NCI-H1105 (cell line): ENCODE measurements at places on chromosomes 16 and 17.

- no peak for DNase-seq
Measured at GRCh38 chr17:67717192-67717623, 528 bp upstream of the NOL11 start.

DNA sequence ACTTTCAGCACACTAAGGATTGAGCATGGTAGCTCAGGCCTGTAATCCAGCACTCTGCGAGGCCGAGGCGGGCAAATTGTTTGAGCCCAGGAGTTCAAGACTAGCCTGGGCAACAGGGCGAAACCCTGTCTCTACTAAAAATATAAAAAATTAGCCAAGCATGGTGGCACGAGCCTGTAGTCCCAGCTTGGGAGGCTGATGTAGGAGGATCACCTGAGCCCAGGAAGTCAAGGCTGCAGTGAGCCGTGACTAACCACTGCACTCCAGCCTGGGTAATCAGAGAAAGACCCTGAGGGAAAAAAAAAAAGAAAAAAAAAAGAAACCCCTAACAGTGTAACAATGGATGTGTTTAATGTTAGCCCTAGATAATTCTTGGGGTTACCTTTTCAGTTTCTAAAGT, 24.0 kb downstream of the PARN start:
- DNase-seq = no peak

- no peak for DNase-seq
Measured at GRCh38 chr17:13099926-13100325, 82.1 kb upstream of the ELAC2 start.

DNA sequence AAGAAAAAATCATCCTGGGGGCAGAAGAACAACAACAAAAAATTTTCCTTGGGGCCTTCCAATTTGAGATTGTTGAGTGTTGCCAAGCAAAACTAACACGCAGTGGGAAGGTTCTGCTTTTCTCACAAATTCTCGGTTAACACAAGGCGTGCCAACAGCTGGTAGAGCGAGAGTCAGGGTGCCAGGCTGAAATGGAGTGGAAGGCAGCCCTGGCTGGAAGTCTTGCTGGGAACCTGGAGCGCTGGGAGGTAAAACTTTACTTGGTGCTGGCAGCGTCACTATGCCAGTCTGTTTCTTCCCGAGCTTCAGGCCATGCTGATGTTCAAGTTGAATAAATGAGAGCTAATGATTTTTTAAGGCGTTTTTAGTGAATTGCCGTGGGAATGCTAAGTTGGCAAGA, 189.4 kb downstream of the WWOX start:
- DNase-seq = no peak

DNA sequence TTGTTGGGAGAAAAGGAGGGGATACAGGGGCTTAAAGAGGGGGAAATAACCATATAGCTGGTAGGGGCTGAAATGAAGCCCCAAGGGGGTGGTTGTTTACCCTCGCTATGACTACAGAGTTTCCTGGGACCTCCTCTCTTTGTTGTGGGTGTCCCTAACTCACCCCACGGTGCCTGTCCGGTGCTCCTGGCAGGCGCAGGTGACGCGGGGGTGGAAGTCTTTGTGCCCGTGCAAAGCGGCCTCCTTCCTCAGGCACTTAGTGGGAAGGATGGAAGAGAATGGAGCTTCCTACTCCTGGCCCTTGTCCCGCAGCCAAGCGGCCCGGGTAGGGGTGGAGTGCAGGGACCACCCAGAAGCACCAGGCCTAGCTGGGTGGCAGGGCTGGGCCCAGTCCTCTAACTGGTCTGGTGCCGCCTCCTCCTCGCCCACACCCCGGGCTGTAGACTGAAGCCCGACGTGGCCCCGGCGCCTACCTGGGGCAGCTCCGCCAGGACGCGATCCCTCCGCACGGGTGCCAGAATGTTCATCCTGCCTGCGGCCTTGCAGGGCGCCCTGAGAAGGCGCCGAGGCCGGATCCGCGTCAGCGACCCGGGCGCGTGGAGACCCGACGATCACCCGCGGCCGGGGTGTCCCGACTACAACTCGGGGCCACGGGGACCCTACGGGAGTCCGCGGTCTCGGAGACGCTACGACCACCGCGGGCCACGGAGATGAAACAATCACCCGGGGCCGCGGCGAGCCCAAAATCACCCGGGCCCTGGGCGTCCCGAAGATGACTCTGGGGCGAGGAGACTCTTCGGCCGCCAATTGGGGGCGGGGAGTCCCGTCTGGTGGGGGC, 709 bp downstream of the RAB34 start:
- DNase-seq = no peak

DNA sequence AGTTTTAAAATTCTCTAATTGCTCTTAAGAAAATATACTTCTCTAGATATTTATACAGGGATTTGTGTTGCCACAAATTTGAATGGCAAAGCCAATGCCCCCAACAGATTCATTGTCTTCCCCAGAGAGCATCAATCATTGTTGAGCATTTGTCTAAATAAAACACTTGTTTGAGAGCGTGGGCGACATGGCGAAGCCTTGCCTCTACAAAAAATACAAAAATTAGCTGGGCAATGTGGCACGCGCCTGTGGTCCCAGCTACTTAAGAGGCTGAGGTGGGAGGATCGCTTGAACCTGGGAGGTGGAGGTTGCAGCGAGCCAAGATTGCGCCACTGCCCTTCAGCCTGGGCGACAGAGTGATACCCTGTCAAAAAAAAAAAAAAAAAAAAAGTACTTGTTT, 13.4 kb upstream of the SRSF1 start:
- DNase-seq = no peak

GRCh38 chr16:27576729-27577128, 26.8 kb downstream of the KATNIP start:
- no peak for DNase-seq

GRCh38 chr16:85041219-85042166, 13.9 kb downstream of the KIAA0513 start:
- DNase-seq = peak; percentile 39

DNA sequence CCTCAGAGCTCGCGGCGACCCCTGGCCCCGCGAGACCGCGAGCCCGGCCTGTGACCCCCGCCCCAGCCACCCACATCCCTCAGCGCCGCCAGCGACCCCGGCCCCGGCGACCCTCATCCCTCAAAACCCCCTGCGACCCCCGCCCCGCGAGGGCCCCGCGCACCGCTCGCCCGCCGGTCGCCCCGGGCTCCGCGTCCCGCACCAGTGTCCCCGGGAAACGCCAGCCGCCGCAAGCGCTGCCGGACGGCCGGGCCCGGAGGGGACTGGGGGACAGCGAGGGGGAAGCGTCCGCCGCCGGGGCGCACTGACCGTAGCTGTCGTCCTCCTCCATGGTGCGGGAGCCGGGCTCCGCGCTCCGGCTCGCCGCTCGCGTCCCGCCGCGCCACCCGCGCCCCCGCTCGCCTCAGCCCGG, at the start of gene CYTH1:
Gene CYTH1, minus strand, starts transcription at position 381 of the 412 bp plus-strand sequence. Its CDS starts 50 bp downstream, at position 331.
- DNase-seq = no peak

- DNase-seq = no peak
Measured at GRCh38 chr16:2498531-2499253, 15.1 kb upstream of the ATP6V0C start.

- DNase-seq = no peak
Measured at GRCh38 chr16:17222871-17223401, 247.8 kb downstream of the XYLT1 start.

- DNase-seq = no peak
Measured at GRCh38 chr17:3012926-3013581, 50.4 kb downstream of the OR1D5 start.

DNA sequence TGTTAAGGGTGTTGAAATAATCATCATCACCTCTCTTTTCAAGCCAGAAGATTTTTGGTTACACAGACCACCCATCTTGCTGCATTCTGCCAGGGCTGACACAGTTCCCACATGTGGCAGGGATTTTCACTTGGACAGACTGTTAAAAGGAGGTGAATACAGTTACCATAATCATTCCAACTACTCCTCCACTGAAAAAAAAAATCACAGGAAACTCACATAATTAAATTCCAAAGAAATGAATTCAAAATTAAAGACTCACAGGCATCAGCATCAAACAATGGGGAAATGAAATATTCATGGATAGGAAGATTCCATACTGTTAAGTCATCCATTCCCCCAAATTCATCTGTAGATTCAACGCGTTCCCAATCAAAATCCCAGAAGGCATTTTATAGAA, 209.4 kb downstream of the MRTFB start:
- DNase-seq = no peak

DNA sequence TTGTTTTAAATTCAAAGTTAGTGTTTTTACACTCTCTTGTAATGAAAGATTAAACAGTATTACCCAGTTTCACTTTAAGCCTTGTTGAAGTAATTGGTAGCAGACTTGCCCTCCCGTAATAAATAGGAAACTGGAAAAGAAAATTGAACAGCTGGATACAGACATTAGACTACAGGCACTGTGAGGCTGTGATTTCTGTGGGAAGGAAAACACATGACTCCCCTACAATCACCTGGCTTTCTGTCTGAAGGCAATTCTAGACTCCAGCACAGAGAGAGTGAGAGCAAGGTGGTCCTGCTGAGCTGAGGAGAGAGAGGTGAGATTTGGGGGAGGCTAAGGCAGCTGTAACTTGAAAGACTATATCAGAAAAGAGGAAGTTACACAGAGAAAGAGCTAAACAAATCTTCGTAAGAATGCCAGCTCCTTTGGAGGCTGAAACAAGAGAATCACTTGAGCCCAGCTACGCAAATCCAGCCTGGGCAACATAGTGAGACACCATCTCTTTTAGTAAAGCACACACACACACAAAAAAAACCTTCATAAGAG, 57.8 kb upstream of the CDYL2 start:
- no peak for DNase-seq

- DNase-seq = no peak
Measured at GRCh38 chr17:82237746-82238471, 9.1 kb downstream of the SLC16A3 start.
